ENCODE measurements at places on chromosomes 7 and 10.

- no peak for DNase-seq
Measured at GRCh38 chr10:132141526-132142395, 45.0 kb upstream of the DPYSL4 start.

GRCh38 chr7:72258074-72258473 is 154.1 kb downstream of the CALN1 start:
- no peak for DNase-seq

GRCh38 chr7:36957620-36958019 is 233.3 kb upstream of the AOAH start:
- no peak for DNase-seq

- no peak for DNase-seq
Measured at GRCh38 chr7:20241911-20242261, 24.7 kb upstream of the MACC1 start.

DNA sequence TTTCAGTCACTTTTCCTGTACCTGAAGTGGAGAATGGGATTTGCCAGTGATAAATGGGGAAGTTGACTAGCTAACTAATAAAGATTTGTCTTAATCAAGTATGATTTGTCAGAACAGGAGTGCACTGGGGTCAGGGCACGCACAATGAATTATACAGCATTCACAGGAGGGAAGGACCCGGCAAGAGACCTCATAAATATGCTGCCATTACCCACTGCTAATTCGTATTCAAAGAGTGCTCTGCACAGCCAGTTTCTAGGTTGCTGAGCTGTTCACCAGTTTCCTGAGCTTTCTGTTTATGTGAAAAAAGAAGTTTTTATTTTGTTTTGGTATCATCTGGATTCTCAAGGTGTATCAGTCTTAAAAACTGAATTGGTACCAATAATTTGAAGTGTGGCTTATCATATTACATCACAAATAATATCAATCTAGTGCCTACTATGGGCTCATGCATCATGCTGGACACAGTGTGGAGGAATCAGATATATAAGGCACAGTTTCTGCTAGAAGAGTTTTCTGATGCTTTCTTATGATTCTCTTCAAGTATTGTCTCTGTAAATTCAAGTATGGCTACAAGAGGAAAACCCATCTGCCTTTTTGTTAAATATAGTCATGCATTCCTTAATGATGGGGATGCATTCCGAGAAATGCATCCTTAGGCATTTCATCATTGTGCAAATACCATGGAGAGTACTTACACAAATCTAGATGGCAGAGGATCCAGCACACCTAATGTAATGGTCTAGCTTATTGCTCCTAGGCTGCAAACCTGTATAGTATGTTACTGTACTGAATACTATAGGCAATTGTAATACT is 202.2 kb downstream of the VTI1A start:
- no peak for DNase-seq

- no peak for DNase-seq
Measured at GRCh38 chr7:140773104-140773503, 76.6 kb downstream of the NDUFB2 start.

DNA sequence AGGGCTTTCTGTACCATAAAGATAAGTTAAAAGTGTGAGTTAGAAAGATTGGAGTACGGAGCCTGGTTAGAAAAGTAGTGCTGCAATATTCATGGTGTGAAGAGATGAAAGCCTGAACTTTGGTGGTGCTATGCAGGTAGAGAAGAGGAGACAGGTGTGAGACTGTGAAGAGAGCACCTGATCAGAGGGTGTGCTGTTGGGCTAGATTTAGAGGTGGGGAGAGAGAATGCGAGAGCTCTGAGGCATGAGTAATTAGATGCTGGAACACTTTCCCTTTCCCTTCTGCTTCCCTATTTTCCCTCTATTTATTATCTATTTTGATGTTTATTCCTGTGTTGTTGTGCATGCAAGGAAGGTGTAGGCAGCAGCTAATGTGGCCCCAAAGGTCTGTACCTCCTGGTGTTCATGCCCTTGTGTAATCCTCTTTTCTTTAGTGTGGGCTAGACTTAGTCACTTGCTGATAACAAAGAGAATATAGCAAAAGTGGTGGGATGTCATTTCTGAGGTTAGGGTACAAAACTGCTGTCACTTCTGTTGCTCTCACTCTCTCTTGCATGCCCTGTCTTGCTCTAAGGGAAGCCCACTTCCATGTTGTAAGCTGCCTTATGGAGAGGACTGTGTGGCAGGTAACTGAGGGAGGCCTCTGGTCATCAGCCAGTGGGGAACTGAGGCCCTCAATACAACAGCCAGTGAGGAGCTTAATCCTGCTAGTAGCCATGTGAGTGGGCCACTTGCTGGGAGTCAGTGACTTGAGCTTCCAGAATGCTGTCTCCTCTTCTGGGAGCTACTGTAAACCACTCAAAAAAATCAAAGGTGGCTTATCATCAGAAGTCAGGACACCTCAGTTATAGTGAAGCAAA is 2.6 kb upstream of the ATXN7L1 start:
- no peak for DNase-seq
